ENCODE measurements at places on chromosomes 5 and 9.

DNA sequence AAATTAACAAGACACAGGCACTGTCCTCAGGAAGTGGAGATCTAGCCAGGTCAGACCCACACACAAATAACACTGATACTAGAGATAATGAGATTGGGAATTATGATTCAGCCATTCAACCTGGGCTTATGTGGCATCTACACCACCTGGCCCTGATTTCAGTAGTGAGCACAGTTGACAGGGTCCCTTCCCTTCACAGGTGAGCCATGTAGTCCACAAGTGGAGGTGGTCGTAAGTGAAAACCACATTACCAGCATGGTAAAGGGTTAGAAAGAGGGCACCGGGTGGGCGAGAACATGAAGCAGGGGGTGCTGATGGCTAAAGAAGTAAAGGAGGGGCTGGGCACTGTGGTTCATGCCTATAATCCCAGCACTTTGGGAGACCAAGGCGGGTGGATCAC, 48.3 kb upstream of the IL17B start:
- no peak for DNase-seq

GRCh38 chr5:132653716-132654115, 4.3 kb upstream of the IL13 start:
- DNase-seq = no peak

- peak; percentile 51 for DNase-seq
Observed at GRCh38 chr9:131382850-131383729, 10.8 kb upstream of the PRRC2B start.

- peak; percentile 54 for DNase-seq
Observed at GRCh38 chr5:157390551-157391297, 69.3 kb upstream of the NIPAL4 start.

DNA sequence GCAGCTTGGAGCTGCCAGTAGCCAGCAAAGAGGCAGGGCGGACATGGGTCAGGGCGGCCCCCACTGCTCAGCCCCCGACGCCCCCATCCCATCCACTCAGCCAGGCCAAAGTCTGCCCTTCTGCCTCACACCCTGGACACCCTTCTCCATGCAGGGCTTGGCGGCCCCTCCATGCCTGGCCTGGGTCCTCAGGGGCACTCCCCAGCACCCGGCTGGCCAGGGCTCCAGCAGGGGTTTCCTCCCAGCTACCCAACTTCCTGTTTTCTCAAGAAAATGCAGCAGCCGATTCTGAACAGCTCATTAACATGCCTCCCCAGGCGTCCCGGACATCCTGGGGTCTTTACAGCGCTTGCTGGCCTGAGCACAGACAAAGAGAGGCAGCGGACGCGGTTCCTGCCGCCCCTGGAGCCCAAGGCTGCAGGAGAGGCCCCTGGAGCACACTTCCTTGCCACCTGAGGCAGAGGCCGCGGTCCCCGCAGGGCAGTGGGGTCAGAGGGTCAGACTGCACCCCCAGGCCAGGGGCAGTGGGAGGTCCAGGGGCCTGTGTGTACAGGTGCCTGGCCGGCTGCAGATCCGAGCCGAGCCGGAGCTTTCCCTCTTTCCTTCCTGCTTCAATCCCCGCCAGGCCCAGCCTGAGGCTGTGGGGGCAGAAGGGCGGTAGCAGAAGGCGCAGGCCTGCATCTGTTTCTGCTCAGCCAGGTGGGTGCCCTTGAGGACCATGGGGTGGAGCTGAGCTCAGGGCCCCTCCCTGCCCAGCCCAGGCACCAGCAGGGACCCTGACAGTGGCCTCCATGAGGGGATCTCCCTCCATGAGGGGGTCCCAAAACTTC, 18.7 kb upstream of the NRARP start:
- DNase-seq = no peak

- no peak for DNase-seq
Observed at GRCh38 chr9:88183798-88184495, 45.7 kb upstream of the SPATA31C2 start.

DNA sequence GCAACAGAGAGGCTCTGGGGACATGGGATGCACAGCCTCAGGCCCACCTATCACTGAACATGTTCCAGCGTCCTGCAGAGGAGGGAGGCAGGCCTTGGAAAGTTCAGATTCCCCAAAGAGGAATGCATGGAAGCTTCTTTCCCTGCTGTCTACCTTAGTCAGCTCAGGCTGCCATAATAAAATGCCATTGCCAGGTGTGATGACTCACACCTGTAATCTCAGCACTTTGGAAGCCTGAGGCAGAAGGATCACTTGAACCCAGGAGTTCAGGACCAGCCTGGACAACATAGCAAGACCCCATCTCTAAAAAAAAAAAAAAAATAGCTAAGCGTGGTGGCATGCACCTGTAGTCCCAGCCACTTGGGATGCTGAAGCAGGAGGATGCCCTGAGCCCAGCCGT, 24.5 kb upstream of the TOR1B start:
- DNase-seq = no peak

DNA sequence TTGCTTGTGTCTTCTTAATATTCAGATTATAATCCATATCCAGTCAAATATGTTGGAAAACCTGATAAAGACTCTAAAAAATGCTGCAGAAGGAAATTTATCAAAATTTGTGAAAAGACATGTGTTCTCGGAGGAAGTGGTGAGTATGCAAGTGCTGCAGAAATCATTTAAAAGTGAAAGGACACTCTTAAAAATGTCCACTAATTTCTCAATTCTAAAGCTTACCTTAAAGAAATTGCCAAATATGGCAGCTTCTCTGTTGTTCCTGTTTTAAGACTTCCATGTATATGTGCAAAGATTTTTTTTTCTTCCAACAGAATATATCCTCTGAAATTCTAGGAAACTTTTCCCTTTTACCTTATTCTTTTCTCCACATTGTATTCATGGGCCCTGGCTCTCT, 32.4 kb downstream of the PTCD2 start:
- DNase-seq = no peak

- DNase-seq = no peak
Observed at GRCh38 chr5:153534102-153534501, 43.6 kb downstream of the GRIA1 start.

DNA sequence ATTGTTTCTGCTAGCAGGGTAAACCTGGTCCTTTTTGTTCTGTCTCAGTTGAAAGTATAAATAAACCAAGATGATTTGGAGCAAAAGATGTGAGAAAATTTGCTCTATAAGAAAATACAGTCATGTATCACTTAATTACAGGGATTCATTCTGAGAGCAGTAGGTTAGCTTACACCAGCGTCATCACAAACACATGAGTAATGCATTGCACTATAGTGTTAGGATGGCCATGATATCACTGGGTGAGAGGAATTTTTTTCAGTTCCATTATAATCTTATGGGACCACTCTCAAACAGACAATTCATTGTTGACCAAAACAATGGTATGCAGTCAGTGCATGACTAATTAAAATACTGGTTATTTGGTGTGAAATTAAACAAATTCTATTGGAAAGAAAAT, 430.9 kb downstream of the CHSY3 start:
- no peak for DNase-seq

DNA sequence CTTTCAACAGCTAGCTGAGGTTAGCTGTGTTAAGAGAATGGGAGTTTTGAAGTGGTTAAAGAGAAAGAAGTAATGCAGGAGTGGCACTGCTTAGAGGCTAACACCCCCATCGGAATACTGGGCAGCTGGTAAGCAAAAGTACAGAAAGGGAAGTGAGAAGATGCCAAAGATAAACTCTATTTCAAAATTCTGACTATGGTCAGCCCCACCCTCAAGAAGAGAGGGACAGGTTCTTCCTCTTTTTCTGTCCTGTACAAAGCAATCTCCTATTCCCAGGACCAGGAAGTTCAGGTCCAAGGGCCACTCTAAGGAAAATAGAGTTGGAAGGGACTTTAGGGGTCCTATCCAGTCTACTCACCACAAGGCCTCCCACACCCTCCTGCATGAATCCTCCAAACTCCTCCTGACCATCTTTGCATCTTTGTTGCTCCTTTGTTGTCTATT, 45.9 kb upstream of the JAK2 start:
- no peak for DNase-seq

DNA sequence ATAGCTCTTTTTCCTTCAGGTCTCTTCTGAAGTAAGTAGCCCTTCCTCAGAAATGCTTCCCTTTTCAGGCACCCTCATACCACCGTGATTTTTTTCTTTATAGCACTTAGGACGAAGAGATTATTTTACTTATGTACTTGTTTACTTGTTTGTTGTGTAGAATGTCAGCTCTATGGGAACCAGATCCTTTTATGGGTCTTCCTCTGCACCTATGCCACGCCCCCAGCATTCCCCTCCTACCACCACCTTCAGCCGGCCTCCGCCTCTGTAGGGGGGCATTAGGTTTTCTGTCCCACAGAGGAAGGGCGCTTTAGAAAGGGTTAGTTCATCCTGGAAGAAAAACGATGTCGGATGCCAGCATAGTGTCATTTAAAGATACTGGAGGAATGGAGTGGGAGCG, 1.8 kb downstream of the CDKN2B-AS1 start:
- no peak for DNase-seq

GRCh38 chr5:90185897-90186468, 223.6 kb downstream of the CETN3 start:
- no peak for DNase-seq

- no peak for DNase-seq
Observed at GRCh38 chr5:17037751-17038150, 101.7 kb upstream of the MYO10 start.

Data from fibroblast of skin of left quadriceps (primary cell).